ENCODE measurements at places on chromosomes 16 and 17.

GRCh38 chr16:71709229-71709781, 15.2 kb downstream of the PHLPP2 start:
- DNase-seq, result no peak

DNA sequence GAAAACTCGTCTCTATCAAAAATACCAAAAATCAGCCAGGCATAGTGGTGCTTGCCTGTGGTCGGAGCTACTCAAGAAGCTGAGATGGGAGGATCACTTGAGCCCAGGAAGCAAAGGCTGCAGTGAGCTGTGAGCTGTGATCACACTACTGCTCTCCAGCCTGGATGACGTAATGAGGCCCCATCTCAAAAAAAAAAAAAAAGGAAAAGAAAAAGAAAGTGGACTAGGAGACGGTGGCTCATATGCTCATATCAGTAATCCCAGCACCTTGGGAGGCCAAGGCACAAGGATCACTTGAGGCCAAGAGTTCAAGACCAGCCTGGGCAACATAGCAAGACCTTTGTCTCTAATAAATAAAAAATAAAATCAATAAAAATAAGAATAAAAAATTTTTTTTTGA, 8.8 kb upstream of the SUMO2 start:
- DNase-seq, result no peak

GRCh38 chr17:33124871-33125551, 133.4 kb downstream of the SPACA3 start:
- no peak for DNase-seq

DNA sequence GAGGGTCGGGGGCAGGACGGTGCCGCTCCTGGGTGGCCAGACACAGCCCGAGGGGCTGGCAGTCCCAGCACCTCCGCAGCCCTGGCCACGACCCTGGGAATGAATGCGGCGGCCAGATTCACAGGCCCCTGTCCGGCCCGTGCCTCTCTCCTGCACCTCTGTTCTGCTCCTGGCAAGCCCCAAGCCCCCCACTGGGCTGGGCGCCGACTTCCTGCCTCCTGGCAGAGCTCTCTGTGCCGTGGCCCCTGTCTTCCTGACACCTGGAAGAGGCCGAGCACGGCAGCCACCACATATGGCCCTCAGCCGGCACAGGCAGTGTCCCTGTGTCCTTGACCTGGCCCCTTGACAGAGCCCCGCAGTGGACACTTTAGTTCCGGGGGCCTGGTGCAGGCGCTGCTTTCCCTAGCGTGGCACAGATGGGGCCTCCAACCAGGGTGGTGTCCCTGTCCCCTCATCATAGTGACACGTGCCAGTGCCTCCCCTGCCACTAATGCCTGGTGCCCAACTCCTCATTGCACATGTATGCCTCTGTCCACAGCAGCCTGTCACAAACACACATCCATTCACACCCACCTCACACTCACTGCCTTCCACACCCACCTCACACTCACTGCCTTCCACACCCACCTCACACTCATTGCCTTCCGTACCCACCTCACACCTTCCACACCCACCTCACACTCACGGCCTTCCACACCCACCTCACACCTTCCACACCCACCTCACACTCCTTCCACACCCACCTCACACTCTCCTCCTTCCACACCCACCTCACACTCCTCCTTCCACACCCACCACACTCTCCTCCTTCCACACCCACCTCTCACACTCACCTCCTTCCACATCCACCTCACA, 110.6 kb upstream of the PLCG2 start:
- DNase-seq, result no peak

- peak; percentile 68 for DNase-seq
Observed at GRCh38 chr17:28552176-28552999, at the start of gene UNC119. Gene UNC119, minus strand, starts transcription at chr17:28552624. Its CDS starts 67 bp downstream, at chr17:28552557.

DNA sequence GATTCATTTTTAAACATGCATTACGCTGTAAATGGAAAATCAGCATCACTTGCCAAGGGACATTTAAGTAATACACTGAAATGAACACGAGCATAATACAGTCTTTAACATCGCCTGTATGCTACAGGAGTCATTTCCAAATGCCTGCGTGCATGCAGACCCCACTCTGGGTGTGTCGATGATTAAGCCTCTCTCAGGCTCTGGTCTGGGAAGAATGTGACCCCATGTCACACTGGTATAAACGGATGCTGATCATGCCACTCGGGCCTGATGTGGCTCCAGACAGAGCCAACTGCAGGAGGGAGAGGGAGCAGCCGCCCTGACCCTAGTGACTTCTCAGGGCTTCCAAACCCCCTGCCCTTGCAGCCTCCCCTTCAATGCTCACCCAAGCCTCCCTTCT, 10.8 kb downstream of the EMP2 start:
- no peak for DNase-seq

GRCh38 chr17:28612936-28613872, 781 bp downstream of the RSKR start:
- DNase-seq, result no peak

GRCh38 chr17:50207792-50208567, 6.5 kb upstream of the COL1A1 start:
- DNase-seq, result no peak

DNA sequence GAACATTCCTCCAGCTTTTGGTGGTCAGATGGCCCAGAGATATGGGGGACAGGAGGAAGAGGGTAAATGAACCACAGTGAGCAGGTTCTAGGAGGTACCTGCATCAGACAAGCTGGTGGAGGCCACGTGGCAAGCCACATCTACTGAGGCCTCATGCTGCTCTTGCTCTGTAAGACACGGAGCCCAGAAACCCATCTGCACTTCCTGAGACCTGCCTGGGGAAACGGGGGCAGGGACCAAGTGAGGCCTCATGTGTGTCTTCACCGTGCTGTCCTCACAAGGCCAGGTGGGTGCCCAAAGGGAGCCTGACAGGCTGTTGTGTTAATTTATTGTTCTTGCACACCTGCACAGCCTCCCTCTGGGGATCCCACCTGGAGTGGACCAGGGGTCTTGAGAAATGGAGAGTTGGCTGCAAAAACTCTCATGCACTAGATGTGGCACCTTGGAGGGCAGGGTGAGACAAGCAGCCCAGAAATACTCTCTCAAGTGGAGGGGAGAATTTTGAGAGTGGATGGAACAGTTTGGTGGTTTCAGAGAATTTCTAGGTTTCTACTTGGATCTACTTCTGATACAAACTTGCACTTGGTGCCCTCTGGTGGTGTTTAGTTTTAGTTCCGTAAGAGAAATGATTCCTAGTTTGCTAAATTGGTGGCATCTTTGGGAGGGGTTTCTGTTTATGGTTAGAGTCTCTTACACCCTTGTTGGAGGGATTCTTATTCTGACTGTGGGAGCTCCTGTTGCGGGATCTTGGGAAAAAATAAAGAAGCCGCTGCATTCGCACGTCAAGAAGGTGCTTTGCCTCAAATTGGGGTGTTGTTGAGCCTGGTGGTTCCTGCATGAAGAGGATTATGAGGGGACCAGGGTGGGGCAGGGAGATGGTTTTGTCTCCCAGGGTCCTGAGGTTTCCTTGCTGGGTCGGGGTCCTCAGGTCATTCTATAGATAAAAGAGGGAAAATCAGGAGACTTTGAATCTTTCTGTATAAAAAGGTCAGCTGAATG, 47.5 kb downstream of the SLC6A2 start:
- peak; percentile 36 for DNase-seq

DNA sequence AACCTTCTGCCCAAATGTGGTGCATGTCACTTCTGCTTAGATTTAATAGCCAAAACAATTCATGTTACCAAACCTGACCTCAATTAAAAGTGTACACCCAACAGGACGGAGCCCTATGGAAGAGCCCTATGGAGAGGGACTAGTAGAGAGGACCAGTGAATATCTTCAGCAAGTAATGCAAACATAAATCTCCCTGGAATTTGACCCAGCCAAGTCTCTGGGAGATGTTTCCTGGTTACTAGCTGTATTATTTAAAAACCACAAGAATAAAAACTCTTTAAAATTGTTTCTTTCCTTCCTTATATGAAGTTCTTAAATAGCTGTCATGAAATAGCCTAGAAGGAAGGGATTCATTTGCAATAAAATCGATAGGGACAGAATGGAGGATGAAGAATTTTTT, 255.8 kb downstream of the CDH11 start:
- no peak for DNase-seq

- no peak for DNase-seq
Observed at GRCh38 chr16:66588981-66589713, 9.9 kb downstream of the CMTM2 start.

Measured in SJSA1 (cell line).